ENCODE measurements at places on chromosomes 2 and 18. TPM values are rescaled to one million over a fixed set of nuclear protein-coding genes. Genes with fewer than 3 reads are reported as not detected.
A peak's percentile ranks its signal among the peaks of the same experiment; 100 is the strongest.

DNA sequence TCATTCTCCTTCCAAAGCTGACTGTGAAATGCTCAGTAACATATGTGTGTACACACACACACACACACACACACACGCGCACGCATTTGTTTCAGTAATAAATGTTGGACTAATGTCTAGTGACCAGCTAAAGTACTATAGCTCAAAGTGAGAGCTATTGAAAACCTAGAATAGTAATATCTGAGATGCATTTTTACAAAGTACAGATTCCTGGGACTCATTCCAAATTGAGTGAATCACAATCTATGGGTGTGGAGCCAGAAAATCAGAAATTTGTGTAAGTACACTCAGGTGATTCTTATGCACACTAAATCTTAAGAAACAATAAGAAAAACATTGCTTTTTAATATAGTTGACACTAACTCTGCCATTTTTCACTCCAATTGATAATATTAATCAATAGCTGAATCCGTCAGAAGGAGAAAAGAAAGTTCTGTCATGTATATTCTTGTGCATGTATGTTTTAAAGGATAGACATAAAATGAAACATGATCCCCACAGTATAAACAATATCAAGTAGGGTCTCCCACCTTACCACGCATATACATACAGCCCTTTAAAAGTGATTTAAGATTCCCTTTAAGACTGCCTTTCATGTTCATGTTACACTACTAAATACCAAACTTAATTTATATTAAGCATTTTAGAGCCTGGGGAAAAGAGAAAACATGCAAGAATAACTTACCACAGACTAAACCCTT, 123.5 kb downstream of the ATAD2B start:
- 0 out of 2 replicates have a peak, but pooled peaks cover 3% of the 10 kb centered on the region for H3K36me3 ChIP-seq
- H3K4me1 ChIP-seq, result peaks cover 26% of the 10 kb centered on the region
- peak overlapping the region; percentile 40 for H3K27ac ChIP-seq
- H3K4me3 ChIP-seq, result 0 out of 2 replicates have a peak overlapping the region, but pooled peaks have one; percentile 10
- peak; percentile 91 for DNase-seq
- H3K27me3 ChIP-seq, result no peaks in the 10 kb centered on the region

DNA sequence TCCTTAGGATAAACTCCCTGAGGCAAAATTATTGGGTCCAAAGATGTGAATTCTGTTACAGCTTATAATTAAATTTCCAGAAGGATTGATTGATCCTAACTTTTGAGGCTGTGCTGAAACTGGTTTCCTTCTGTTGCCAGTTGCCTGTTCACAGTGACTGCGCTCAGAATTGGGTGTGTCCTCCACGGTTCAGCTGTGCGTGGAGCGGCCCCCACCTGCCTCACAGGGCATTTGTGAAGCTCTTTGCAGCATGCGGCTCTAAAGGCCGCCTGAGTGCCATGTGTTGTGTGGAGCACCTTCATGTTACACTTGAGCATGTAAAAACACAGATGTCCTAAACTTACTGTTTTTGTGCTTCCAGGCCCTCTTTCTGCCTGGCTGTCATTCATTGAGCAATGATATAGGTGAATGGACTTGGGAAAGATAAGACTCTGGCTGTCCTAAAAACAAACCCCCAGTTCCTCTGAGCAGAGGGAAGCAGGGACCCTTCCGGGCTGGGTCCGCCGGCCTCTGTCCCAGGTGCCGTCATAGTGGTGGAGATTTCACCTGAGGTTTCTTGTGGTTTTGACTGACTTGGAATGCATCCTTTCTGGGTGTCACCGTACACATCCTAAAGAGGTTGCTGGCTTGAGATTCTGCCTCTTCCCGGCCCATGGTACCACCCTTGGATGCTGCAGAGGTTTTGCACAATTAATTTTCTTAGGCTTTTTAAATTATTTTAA, 173.6 kb downstream of the LDLRAD4 start:
- H3K27me3 ChIP-seq, result peaks cover 71% of the 10 kb centered on the region
- no peaks in the 10 kb centered on the region for H3K4me1 ChIP-seq
- H3K4me3 ChIP-seq, result no peak overlapping the region
- no peak for DNase-seq
- H3K36me3 ChIP-seq, result no peaks in the 10 kb centered on the region
- H3K27ac ChIP-seq, result no peak overlapping the region

DNA sequence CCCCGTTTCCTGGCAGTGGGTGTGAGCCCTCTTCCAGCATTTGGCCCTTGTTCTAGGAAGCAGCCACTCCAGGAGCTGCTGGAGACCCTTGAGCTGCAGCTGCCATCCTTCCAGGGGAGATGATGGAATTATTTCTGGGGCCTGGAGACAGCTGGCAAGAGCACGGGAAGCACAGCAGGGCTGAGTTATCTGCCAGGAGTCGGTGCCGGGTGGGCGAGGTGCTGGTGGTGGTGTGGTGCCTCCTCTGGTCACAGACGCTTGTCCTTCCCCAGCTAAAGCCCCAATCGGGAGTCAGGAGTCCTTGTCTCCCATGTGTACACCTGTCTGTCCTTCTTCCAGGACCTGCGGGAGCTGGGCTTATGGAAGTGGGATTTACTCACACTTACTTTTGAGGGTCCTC, 36.0 kb downstream of the DPYSL5 start:
- no peaks in the 10 kb centered on the region for H3K4me1 ChIP-seq
- no peak overlapping the region for H3K27ac ChIP-seq
- H3K27me3 ChIP-seq, result peaks cover 82% of the 10 kb centered on the region
- H3K4me3 ChIP-seq, result no peak overlapping the region
- DNase-seq, result no peak

DNA sequence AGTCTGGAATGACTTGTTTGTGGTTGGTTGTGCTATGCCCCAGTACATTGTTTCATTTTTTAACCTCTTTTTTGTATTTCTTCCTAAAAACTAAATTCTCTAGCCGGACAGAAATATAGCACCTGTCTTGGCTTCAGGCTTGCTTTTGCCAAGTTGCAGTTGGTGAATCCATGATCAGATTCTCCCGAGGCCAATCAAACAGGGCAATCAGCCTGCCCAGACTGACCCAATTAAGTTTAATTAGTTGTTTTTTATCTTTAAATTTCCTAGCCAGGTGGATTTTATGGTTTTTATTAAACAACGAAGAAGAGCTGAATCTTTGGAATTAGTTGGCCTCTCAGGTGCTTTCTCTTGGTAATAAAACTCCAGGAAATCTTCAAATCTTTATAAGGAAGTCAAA, 162.1 kb downstream of the CPS1 start:
- DNase-seq, result no peak
- peaks cover 86% of the 10 kb centered on the region for H3K27me3 ChIP-seq
- H3K4me3 ChIP-seq, result no peak overlapping the region
- H3K27ac ChIP-seq, result no peak overlapping the region
- no peaks in the 10 kb centered on the region for H3K4me1 ChIP-seq

GRCh38 chr2:226790431-226790830, 9.2 kb downstream of the IRS1 start:
- peaks cover 56% of the 10 kb centered on the region for H3K36me3 ChIP-seq
- H3K27me3 ChIP-seq, result no peaks in the 10 kb centered on the region
- H3K4me3 ChIP-seq, result peak overlapping the region; percentile 88
- no peak for DNase-seq
- peaks cover 31% of the 10 kb centered on the region for H3K4me1 ChIP-seq

- H3K27me3 ChIP-seq, result no peaks in the 10 kb centered on the region
- peak overlapping the region; percentile 84 for H3K4me3 ChIP-seq
Measured at GRCh38 chr2:218567797-218568189, 358 bp downstream of the USP37 start.

DNA sequence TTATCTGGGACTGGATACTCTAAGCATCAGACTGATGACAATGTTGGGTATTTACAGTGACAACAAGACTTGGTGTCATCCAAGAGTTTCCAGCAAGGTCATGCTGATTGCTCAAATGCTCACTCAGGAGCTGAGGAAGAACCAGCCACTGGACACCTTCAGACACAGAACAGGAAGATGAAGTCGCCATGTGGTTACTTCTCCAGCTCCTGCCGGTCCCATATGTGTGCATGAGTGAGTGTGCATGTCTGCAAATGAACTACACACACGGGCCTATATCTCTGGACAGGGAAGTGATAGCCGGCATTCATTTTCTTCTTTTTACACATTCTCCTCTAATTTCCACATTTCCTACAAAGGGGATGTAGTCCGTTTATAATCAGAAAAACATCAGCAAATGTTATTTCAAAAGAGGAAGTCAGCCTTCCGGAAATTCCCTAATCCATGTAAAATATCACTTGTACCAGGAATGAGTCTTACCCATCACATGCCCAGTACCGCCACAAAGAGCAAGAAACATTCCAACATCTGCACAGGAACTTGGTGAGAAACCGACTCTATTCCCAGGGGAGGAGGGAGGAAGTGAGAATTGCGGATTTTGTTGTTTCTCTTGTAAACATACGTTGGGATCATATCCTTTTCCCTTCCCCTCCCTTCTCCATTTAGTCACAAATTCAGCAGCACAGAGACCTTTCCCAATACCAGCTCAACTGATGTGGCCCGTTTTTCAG, 10.8 kb downstream of the RFX8 start:
- H3K27me3 ChIP-seq, result no peaks in the 10 kb centered on the region
- peak; percentile 59 for DNase-seq
- no peak overlapping the region for H3K4me3 ChIP-seq
- H3K27ac ChIP-seq, result peak overlapping the region; percentile 89
- peaks cover 21% of the 10 kb centered on the region for H3K4me1 ChIP-seq

DNA sequence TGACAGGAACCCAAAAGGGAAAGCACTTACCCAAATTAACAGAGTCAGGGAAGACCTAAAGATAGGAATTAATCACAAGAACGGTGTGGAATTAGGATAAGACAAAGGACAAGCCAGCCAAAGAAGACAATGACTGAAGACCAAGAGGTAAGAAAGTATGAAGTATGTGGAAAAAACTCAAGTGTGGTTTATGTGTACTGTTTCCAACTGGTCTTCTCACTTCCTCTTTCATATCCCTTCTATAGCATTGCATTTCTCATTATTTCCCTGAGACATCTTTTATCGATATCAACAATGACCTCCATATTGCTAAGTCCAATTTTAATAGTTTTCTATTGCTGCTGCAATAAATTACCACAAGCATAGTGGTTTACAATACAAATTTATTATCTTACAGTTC, 313.5 kb upstream of the SLC39A10 start:
- H3K4me3 ChIP-seq, result no peak overlapping the region
- no peaks in the 10 kb centered on the region for H3K36me3 ChIP-seq
- H3K27ac ChIP-seq, result no peak overlapping the region
- no peak for DNase-seq
- H3K27me3 ChIP-seq, result no peaks in the 10 kb centered on the region
- H3K4me1 ChIP-seq, result peaks cover 4% of the 10 kb centered on the region

DOK1 gene
- total RNA-seq, result 6.0 TPM

All from PC-3 (cell line).